Coronary artery (tissue), 2 donors: ENCODE measurements at places on chromosomes 6 and 20.

DNA sequence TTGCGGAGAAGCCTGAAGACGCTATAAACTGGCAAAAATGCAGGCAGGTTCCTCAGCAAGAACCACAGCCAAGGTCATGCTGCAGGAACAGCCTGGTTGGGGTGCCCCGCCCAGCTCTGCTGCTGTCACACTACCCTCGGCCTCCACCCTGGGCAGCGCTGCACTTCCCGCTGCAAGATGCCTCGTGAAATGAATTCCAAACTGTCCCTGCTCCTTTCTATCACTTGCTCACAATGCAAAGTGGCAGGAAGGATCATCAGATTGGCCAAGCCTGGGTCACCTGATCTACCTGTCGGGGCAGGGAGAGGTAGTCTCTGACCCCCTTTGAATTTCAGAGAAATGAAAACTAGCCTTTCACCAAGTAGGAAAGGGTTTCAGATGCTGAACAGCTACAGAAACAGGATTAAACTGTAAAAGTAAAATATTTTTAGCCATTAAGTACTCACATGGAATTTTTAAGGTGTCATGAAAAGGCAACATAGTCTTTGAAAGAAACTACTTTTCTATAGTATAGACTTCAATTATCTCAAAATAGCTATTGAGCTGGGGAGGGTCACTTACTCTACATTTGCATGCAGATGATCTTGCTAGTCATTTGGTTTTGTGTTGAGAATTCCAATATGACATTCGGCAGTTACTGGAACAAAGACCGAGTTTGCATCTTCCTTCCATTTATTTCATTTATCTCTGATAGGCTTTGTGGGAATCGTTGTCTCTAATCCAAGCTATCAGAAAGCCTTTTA lies 236.4 kb upstream of the ASCC3 start:
- no peak for DNase-seq

DNA sequence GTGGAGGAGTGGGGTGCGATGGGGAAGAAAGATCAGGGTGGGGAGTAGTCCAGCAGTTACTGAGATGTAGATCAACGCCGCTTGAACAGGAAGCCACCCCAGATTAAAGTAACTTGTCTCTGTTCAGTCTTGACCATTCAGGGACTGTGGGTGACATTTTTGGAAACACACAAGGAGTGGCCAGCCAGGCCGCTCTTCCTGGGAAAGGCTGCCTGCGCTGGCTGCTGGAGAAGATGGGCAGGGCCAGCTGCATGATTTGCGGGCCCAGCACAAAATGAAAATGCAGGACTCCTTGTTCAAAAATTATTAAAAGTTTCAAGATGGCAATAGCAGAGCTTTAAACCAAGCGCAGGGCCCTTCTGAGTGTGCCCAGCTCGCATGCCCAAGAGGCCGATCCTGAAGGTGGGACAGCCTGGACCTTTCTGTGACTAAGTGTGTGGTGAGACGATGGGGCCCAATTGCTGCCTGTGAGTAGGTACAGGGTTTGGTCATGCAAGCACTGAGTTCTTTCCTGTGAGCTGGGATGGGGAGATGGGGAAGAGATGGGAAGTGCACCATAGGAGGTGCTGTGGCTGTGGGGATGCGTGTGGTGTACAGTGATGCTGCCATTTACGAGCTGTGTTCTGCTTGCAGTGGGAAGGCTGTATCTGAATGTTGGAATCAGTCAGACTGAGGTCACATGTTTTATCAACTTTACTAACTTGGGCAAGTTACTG lies 51.3 kb downstream of the DAAM2 start:
- DNase-seq: no peak

GRCh38 chr20:10524643-10525042 lies 89.5 kb downstream of the SLX4IP start:
- DNase-seq: no peak

DNA sequence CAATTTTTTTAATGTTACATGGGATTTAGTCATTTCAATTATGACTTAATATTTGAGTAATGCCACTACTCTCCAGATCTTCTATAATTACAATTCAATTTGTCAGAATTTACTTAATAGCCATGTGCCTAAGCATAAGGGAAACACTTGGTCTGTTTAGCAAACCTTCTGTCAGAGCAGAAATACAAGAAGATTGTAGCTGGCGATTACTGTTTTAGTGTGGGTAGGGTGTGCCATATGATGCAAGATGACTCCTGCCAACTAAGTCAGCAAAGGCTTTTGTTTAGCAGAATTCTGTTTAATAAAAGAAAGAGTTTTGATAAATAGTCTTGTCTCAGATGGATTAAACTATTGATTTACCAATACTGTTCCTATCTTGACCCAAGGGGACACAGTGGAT lies 455.4 kb downstream of the RNF144B start:
- DNase-seq: no peak

DNA sequence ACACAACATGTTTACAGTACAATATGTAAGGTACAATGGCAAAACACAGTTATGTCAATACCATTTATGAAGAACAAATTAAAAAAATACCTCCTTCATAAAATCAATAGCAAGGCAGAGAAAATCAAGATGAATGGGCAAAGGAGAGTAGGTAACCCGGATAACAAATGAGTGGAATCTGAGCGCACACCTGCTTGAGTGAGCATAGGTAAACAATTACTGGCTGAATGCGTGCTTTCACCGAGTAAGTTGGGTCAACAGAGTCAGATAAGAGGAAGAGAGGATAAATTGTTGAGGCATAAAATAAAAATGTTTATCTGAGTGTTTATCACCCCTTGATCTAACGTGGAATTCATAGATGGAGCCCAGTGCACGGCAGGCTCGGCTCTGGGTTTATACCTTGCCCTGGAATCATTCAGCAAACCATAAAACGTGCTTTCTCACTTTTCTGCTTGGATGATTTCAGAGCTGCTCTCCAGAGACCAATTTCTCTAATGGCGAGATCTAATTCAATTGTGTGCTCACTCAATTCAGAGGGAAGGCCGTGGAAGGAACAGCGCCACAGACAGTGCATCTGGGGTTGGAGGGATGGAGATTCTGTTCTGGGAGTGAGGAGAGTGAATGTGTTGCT lies 224.8 kb upstream of the MAP3K7 start:
- no peak for DNase-seq

GRCh38 chr6:131980791-131981623 lies 29.8 kb upstream of the CCN2 start:
- DNase-seq: no peak

DNA sequence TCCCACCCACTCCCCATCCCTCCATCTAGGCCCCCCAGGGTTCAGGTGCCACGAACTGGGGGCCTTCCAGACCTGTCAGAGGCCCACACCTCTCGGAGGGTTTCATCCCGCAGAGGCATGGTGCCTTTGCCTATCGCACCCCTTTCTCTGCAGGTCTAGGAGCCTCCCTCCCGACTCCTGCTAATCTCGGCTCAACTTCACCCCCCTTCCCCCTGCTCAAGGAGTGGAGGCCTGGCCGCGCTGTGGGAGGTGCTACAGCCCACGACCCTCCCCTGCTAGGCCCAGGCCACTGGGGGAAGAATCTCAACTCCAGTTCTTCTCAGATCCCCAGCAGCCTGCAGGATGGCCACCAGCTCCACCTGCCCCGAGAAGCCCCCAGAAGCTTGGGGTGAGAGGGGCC lies at the start of gene TULP1:
Gene TULP1 (minus strand): TSS at position 157 of the 400 bp plus-strand sequence. CDS start 38 bp downstream, at position 119.
- no peak for DNase-seq

DNA sequence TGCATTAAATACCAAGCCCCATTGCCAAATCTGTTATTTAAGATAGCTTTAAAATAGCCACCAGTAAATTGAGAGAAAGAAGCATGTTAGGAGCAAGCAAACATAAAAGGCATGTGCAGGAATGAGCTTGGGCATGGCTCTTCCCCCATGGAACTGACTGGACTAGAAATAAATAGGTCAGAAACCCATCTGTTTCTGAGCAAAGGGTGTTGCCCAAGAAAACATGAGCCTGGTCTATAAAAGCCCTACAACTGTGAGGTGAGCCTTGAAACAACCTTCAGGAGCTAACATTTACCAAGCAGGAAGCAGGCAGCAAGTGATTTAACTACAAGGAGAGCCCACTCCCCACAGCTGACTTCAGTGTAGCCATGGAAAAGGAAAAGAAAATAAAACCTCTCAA lies 126.3 kb downstream of the C6orf118 start:
- no peak for DNase-seq

DNA sequence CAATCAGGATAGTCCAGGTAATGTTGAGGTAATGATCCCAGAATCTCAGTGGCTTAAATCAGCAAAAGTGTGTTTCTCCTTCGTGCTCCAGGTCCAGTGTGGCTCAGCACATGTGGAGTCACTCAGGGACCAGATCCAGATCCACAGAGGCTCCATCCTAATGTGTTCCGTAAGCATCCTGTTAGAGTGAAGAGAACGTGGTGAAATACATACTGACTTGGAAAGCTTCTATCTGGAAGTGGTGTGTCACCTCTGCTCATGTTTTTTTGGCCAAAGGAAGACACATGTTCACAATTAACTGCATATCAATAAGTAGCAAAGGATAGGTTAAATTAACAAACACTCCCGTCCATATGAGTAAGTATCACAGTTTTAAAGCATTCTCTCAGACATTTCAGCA lies 26.8 kb upstream of the PREP start:
- DNase-seq: no peak

DNA sequence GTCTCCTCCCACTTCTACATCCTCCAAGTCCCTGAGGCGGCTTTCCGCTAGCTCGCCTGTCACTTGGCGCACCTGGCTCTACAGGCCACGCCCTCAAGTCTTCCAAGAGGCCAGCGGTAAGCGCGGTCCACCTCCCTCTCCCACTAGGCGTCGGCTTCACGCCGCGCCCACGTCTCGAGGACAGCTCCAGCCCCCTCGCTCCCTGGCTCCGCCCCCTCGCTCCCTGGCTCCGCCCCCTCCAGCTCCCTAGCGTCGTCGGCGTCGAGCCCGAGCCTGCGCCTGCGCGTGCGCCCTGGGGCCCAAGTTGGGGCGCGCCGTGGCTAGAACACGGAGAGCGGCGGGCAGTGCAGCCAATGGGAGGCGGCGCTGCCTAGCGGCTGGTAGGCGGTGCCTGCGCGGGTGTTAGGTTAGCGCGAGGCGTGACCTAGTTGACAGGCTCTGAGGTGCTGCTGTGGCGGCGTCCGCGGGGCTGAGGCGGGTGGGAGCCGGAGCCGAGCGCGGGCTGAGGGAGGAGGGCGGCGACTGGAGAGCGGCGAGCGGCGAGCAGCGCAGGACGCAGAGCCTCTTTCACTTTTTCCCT lies at the start of gene MACROD2:
Gene MACROD2 (plus strand): TSS at position 431 of the 580 bp plus-strand sequence.
- peak; percentile 91 for DNase-seq

DNA sequence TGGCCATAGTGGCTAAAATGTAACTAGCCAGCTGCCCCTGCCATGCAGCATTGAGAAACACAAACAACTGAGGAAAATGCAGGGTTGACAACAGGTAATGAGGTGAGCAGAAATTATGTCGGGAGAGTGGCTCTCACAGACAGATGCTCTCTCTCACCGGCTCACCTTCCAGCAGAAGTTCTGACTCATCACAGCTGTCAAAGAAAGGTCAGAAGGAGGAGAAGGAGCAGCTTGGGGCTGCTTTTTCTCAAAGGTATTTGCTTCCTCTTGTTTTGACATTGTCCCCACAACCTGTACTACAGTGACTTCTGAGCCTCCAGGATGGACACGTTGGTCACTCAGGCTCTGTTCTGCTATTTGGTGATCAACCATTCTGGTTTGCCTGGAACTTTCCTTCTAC lies 190.5 kb upstream of the HEY2 start:
- DNase-seq: no peak

GRCh38 chr6:152391179-152391880 lies 245.8 kb downstream of the SYNE1 start:
- peak; percentile 70 for DNase-seq

DNA sequence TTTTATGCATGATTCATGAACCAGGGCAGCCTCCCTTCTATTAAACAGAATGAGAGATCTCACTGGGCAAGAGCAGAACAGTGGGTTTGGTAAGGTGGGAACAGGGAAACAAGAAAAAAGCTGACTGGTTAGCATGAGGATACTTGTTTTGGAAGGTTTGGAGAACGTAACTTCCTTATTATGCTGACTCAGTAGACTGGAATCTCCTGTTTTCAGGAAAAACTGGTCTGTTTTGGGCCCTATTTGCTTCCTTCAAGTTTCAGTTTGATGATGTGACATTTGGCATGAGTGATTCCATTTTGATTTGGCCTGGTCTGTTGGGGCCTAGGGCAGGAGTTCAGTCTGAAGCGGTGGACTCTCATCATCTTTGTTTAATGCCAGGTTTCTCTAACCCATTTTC lies 172.0 kb downstream of the MYLK4 start:
- DNase-seq: no peak

DNA sequence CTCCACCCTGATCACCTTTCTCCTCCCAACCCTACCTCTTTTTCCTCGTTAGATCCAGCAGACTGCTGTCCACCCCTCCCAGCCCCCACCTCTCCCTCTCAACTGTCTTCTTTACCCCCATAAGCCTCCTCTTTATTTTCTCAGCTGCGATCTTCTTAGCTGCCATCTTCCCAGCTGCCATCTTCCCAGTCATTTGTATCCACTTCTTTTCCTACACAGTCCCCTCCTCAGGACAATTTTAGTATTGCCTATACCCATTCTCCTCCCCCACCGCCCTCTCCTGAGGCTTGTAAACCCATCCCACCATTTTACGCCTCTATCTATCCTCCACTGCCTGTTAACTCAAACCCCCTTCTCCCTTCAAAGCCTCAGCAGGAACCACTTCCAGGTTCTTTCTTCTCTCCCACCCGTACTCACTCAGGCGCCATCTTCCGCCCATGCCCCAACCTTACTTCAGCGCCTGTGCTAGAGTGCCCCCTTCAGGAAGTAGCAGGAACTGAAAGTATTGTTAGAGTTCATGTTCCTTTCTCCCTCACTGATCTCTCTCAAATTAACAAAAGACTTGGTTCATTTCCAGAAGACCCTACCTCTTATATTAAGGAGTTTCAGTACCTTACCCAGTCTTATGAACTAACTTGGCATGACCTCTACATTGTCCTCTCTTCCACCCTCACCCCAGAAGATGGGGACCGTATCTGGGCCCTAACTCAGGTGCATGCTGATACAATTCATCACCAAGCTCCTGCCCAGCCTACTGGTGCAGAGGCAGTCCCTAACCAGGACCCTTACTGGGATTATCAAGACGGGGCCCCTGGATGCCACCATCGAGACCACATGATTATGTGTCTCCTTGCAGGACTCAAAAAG lies 236.0 kb downstream of the ADGRG6 start:
- DNase-seq: no peak

DNA sequence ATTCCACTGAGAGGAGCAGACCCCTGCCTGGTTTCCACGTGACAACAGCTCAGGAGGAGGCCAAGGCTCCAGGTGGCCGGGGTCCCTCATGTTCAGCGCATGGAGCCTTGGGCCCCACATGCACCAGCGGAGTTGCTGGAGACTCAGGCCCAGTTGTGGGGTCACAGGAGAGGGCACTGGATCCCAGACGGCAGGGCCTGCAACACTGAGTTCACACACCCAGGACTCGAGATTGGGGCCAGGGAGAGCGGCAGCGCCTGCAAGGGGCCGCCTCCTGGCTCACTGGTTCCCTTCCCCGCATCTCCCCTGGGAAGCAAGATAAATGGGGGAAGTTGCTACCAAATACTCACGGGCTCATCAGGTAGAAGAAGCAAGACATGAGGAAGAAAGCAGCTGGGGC lies 348.1 kb downstream of the ZFAND3 start:
- no peak for DNase-seq

GRCh38 chr6:146289816-146290588 lies 253.6 kb upstream of the RAB32 start:
- DNase-seq: no peak
